ENCODE measurements at places on chromosomes 13 and 19.

DNA sequence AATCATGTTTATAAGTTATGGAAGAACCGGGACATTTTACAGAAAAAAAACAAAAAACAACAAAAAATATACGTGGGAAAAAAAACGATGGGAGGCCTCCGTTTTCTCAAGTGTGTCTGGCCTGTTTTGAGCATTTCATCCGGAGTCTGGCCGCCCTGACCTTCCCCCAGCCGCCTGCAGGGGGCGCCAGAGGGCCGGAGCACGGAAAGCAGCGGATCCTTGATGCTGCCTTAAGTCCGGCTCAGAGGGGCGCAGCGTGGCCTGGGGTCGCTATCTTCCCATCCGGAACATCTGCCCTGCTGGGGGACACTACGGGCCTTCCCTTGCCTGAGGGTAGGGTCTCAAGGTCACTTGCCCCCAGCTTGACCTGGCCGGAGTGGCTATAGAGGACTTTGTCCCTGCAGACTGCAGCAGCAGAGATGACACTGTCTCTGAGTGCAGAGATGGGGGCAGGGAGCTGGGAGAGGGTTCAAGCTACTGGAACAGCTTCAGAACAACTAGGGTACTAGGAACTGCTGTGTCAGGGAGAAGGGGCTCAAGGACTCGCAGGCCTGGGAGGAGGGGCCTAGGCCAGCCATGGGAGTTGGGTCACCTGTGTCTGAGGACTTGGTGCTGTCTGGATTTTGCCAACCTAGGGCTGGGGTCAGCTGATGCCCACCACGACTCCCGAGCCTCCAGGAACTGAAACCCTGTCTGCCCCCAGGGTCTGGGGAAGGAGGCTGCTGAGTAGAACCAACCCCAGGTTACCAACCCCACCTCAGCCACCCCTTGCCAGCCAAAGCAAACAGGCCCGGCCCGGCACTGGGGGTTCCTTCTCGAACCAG is 1.8 kb upstream of the APOE start:
- DNase-seq = peak; percentile 58

DNA sequence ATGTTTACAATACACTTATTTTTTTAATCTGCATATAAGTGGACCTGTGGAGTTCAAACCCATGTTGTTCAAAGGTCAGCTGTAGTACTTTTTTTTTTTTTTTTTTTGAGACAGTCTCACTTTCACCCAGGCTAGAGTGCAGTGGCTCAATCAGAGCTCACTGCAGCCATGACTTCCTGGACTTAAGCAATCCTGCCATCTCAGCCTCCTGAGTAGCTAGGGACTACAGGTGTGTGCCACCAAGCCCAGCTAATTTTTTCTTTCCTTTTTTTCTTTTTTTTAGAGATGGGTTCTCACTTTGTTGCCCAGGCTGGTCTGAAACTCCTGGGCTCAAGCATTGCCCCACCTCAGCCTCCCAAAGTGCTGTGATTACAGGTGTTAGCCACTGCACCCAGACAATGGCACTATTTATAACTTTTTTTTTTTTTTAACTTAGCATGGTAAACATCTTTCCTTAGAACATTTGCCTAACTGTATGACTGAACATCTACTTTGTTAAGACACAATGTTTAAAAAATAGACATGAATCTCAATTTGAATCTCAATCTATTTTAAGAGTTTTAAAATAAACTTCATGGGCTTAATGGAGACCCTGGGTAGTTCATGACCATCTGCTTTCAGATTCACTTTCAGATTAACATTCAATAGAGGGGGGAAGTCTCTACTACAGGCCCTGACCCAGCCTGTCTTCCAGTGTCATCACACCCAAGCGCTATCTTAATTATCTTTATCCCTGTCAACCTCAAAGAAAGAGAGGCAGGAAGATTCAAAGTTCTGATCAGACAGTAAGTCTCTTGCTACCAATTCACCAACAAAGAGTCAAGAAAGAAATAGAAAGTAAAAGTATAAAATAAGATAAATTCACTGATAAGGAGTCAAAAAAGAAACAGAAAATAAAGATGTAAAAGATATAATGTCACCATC is 97.7 kb upstream of the DOCK9 start:
- peak; percentile 75 for DNase-seq

GRCh38 chr13:50513300-50513877 is 330.1 kb downstream of the DLEU7 start:
- DNase-seq = no peak

DNA sequence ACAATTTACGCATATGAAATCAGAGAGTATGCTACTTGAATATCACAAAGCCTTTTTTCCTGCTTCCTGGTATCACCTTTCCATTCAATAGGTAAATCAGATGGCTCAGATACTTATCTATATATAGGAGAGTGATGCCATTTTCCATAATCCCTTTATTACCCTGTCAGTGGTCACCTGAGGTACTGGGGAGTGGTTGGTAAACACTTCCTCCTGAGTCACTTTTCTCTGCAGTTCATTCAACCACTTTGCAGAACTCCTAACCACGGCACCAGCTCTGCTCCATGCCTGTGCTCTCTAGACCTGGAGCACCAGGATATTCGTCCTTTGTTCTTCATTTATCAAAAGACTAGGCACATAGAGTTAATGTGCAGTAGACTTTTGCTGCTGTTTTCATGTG is 748.5 kb upstream of the KLHL1 start:
- DNase-seq = no peak

GRCh38 chr13:107088061-107088460 is 520.1 kb upstream of the ARGLU1 start:
- DNase-seq = no peak

DNA sequence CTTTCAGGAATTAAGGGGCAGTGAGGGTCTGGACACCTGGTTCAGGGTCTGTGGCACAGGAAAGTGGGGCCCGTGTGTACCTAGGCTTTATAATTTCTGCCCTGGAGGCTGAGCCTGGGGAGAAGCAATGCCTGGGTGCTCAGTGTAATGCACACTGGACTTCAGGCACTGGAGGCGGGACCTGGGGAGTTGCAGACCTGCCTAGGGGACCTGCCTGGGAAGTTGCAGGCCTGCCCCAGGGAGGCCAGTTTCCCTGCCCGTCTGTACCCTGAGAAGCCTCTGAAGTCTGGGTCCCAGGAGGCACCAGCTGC is 2.5 kb upstream of the TMEM59L start:
- no peak for DNase-seq

- DNase-seq = no peak
These were observed 46.8 kb upstream of the FARP1 start for GRCh38 chr13:98096059-98096458.

DNA sequence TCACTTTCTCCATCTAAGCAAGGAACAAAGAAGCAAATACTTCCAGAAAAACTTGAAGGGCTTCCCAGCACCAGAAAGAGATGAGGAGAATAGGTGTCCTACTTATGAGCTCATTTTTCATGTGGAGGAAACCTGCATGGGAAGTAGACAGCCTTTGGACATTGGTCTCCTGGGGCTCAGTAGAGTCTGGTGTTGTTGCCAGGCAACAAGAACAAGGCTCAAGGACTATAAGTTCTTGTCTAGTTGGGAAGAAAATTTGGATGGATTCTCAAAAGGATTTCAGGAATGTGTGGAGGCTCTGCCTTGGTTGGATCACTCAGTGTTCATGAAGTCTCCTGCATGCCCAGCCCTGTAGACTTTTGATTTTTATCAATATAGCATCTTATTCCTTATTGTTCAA is 84.5 kb downstream of the MBNL2 start:
- DNase-seq = no peak

DNA sequence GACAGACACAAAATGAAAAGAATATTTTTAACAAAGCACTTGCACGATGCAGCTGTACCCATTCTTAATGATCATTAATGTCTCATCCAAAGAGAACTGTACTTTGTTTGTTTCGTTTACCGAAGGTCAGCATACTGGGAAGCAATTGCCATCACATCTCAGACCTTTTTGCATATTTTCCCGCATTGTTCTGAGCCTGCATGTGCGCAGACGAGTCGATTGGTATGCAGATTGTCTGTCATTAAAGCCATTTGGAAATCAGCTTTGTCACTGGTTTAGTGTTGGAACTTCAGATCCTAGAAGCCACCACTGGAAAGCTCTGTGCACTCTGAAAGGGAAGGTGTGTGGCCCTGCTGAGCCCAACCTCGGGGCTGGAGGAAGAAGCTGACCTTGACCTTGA is 15.6 kb downstream of the SPACA7 start:
- no peak for DNase-seq

DNA sequence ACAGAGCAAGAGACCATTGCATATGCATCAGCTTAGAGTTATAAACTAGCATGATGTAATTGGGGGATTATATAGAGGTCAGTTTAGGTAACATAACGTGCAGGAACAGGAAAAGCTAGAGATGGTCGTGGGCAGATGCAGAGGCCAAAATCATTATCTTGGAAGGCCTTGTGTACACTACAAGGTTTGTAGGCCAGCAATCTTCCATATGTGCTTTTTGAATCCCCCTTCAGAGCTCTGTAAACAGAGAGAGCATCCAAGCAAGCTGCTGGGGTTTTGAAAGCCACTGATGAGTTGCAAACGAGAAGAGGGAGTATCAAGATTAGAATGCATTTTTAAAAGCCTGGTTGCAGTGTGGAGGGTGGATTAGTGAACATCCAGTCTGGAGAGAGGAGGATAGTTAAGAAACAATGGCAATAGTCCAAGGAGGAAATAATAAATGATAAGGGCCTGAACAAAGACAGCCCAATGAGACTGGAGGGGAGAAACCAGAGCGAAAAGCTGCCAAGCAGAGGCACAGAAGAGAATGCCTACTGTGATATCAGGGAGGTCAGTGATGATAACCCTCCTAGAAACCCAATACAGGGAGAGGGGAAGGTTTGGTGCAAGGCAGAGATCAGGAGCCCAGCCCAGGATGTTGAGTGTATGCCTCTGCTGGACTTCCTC is 109.6 kb downstream of the ZAR1L start:
- DNase-seq = no peak

DNA sequence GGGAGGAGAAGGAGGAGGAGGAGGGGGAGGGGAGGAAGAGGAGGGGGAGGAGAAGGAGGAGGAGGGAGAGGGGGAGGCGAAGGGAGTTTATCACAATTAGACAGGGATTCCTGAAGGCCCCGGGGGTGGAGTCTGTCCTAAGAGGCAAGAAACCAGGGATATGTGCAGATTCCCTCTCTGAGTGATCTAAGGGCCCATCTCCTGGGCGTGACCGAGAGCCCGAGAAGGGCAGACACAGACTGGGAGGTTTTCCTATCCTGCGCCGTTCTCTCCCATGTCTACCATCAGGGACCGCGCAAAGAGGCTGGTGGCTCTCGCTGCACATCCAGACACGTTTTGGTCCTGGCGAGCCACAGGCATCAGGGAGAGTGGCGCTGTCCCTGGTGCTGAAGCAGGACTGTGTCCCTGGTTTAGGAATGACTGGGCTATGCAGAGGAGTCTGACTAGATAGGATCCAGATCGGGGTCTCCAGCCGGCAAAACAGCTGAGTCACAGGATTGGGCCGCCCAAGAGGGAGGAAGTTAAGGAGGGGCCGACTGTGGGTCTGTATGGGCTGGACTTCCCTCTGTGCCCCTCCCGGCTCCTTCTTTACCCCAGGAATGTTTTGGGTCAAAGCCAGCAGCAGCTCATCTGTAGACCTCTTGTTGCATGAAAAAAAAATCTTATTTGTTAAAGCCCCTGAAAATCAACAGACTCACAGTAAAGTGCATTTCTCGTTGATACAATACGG is 17.9 kb upstream of the ZNF175 start:
- peak; percentile 13 for DNase-seq

DNA sequence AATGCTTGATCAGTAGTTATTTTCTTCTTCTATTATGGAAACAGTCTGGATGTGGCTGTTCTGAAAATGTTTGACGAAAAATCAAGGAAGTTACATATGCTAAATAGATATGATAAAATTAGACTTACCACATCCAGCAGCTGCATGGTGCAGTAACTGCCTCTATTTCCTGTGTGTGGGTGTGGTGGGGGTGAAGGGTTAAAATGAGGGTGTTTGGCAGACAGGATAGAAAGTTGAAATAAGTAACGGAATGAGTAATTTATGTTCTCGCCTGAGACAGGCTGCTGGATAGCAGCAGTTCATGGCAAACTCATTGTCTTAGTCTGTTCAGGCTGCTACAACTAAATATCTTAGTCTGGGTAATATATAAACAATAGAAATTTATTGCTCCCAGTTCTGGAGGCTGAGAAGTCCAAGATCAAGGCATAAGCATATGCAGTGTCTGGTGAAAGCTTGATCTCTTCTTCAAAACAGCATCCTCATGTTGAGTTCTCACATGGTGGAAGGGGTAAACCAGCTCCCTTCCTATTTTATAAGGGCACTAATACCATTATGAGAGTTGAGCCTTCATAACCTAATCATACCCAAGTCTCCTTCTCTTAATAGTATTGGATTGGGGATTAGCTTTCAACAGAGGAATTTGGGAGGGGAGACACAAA is 1248.9 kb downstream of the SLITRK5 start:
- no peak for DNase-seq

Measured in CD4-positive, alpha-beta T cell treated with Interferon alpha-2 for 1 hour (primary cell).